ENCODE measurements at places on chromosomes 13 and 19.

DNA sequence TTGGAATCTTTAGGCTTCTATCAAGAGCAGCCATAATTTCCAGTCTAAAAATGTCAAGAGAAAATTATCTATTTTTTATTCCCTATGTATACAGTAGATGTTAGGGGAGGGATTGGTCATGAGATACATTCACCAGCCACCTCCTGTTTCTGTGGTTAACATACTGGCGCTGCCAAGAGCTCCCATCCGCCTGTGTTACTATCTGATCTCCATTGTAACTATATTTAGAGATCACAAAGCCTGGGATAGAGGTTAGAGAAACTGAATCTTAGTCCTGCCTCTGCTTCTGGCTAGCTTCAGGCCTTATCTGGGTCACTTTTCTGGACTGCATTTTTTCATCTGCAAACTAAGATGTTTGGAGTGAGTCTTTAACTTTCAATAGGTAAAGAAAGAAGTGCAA is 46.3 kb downstream of the POLR1D start:
- DNase-seq, result no peak

- DNase-seq, result no peak
These were observed 55.7 kb upstream of the PTPRS start for GRCh38 chr19:5396096-5396939.

GRCh38 chr19:3606690-3607289 is at the start of gene TBXA2R:
TSS of gene TBXA2R (minus strand) at chr19:3606875. CDS start at chr19:3600634, 6,241 bp downstream.
- peak; percentile 55 for DNase-seq

- DNase-seq, result no peak
These were observed 42.9 kb downstream of the C13orf46 start for GRCh38 chr13:113930671-113931637.

GRCh38 chr19:22331521-22331920 is 45.3 kb downstream of the ZNF729 start:
- no peak for DNase-seq

DNA sequence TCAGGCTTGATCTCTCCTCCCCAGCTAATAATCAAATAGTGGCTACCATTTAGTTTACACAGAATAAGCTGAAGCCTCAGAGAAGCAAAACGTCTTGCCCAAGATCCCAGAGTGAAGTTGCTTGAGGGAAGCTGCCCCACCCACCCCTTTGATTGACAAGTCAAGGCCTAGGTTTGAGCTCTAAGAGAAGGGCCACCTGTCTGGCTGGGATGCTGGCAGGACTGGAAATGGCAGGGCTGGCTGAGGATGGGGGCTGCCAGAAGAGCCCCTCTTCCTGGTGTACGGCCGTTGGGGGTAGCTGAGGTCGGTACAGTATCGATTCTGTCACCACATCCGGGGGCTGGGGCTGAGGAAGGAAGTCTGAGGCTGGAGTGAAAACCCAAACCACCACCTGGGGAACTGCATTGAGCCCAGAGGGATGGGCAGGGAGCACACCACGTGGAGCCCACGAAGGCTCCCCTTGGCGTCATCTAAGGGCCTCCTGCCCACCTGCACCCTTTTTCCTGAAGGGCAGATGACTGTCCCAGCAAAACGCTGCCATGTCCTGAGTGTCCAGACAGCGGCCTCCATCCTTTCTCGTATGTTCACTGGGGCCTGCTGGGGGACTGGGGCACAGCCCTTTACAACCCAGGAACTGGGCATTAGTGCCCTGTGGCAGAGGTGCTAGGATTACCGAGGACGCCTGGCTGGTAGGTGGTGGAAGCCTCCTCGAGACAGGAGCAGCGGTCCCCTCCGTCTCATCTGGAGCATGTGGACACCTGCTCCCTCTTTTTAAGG is 1.4 kb upstream of the PRKD2 start:
- DNase-seq, result no peak

DNA sequence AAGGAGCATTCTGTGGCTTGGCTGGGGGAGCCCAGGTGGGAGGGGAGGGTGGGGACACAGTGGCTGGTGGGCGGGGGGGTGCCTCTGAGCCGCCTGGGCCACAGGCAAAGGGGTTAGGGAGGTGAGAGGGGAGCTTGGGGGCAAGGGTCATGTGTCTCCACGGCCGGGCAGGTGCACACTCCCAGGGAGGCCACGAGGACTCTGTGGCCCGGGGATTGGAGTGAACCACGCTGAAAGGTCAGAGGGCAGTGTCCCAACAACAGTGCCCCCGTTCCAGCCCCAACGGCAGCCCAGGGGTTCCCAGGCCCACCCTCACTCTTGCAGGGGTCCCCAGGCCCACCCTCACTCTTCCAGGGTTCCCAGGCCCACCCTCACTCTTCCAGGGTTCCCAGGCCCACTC is 9.6 kb downstream of the C2CD4C start:
- no peak for DNase-seq

DNA sequence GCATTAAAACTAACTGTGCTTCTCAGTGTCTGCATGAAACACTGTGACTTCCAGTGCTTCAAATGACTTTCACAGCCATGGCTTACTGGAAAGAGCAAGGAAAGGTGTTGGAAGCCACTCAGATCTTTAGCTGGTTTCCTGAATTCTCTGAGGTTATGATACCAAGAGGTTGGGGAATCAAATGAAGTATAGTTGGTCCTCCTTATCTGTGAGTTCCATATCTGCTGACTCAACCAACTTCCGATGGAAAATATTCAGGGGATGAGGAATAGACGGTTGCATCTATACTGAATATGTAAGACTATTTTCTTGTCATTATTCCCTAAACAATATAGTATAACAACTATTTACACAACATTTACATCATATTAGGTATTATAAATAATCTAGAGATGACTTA is 32.4 kb downstream of the EPSTI1 start:
- no peak for DNase-seq

GRCh38 chr13:90867336-90867683 is 480.2 kb upstream of the MIR17HG start:
- DNase-seq, result peak; percentile 61

GRCh38 chr19:18807861-18808331 is 16.8 kb upstream of the COMP start:
- DNase-seq, result no peak

- DNase-seq, result no peak
These were observed 50.5 kb downstream of the SLITRK1 start for GRCh38 chr13:83831796-83832195.

GRCh38 chr13:30832845-30833332 is 73.2 kb upstream of the MEDAG start:
- DNase-seq, result peak; percentile 4

GRCh38 chr13:52085421-52085820 is 43.5 kb downstream of the NEK5 start:
- no peak for DNase-seq

DNA sequence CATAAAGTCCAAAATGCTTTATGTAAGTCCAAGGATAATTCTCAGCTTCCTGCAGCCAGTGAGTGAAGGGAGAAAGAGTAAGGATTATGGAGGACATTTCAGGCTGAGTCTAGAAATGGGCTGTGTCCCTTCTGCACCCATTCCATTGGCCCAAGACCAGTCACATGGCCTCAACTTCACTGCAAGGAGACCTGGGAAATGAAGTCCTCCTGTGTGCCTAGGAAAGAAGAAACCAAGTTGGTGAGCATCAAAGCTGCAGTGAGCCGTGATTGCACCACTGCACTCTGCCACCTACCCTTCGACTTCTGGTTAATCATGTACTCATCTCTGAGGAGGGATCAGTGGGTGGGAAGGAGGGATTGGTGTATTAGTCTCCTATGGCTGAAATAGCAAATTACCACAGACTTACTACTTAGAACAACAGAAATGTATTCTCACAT is 3.6 kb upstream of the CD37 start:
- DNase-seq, result peak; percentile 25

- DNase-seq, result no peak
These were observed 79.0 kb downstream of the INSR start for GRCh38 chr19:7215176-7215575.

- DNase-seq, result peak; percentile 14
These were observed 1581.3 kb downstream of the EFNB2 start for GRCh38 chr13:104954210-104954609.

DNA sequence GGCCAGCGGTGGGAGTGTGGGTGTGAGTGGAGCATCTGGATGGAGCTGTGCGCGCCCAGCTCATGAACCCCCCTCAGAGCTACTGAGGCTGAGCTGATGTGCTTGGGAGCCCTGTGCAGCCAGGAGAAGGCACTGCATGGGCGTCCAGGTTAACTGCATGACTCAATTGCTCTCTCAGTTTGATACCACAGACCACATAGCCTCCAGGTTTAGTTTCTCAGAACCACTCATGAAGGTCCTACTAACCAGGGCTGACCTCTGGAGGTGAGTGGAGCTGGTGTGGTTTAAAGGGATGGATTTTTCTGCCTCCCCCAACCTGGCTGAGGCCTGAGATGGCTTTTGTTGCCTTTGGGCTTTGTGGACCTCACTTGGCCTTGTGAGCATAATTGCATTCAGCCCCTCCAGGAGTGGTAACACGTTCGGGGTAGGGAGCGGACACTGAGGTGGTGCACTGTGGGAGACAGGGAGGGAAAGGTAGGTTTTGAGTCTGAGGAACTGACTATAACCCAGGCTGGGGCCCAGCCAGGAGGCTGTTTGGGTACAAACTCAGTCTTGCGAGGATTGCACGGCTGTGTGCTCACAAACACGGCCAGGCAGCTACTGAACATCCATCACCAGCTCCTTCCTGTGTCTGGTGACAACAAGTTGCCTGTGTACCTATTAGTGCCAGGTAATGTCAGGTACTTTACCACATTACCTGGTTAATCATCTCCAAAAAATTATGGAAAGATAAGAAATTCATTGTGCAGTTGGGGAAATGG is 97.5 kb downstream of the RGCC start:
- no peak for DNase-seq

GRCh38 chr13:114065926-114066774 is 66.3 kb downstream of the RASA3 start:
- no peak for DNase-seq

- DNase-seq, result no peak
These were observed 762.5 kb upstream of the ARGLU1 start for GRCh38 chr13:107330484-107330883.

GRCh38 chr13:25902891-25903341 is 148.9 kb downstream of the SHISA2 start:
- no peak for DNase-seq

GRCh38 chr19:19542507-19542906 is 4.4 kb downstream of the CILP2 start:
- DNase-seq, result no peak

DNA sequence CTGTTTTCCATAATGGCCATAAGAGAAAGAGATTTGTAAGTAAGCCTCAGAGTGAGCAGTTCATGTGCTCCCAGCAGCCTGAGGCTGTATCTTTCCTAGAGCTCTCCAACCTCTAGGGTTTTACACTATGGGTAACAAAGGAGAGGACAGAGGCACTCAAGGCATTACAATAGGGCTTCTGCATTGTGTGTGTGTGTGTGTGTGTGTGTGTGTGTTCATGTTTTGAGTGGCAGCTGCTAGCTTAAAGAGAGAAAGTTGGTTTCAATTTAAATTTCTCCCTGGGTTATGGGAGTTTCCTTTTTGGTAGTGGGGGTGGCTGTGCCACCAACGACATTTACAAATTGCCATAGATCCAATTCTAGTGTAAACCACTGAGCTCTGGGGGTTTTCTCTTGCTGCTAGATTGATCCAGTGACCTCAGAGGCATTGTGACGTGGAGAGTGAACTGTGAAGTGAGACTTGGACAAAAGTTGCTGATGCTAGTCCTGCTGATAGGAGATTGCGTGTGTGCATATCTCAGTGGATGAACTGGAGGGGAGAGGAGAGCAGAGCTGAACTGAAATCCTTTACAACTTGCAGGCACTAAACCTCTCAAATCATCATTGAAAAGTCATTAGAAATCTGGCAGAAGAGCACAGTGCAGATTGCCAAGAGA is 67.2 kb upstream of the OLFM4 start:
- DNase-seq, result no peak

- no peak for DNase-seq
These were observed 5.9 kb downstream of the MAST1 start for GRCh38 chr19:12843999-12844732.

DNA sequence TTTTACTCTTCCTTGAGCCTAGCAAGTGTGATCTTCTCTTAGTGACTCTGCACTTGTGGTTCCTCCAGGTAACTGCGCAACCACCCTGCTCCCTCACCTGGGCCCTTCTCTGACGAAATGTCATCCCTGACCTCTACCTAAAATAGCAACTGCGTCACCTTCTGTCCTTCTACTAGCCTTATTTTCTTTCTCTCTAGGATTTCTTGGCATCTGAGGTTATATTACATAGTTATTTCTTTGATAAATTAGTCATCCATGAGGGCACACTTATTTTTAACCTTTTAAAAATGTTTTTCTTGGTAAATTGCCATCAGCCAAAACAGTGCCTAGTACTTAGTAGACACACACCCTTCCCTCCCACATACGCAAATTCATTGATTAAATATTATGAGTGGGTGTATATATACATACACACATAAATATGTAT is 355.5 kb downstream of the ENOX1 start:
- no peak for DNase-seq

DNA sequence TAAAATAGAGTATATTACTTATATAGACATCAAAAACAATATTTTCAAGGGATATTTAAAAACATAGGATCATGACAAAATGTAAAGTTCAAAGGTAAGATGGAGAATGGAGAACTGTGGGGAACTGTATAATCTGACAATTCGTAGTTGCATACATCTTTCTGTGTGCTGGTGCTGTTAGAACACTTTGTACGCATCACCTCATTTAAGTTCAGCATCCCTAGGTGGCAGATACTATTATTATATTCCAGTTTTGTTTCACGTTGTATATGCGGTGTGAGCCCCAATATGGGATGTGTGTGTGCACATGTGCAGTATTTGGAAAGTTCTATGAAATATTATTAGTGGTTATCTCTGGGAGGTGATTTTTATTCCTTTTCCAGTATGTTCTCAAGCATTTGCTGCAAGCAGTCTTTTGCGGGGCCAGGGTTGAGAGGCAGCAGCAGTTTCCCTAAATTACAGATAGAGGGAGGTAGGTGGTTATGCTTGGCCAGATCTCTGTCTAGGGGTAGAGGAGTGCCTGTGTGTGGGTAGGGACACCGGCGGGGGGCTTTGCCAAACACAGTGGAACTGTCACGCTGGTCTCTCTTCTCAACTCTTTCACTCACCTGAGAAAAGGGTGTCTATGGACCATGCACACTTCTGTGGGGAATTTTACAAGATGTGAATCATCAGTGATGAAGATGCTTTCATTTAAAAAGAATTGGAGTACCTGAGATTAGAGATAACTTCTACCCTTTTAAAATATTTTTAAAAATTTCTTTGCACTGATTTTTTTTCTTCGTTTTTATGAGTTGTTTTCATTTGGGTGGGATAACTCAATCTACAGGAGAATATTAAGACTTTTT is 55.6 kb upstream of the ALOX5AP start:
- DNase-seq, result no peak

DNA sequence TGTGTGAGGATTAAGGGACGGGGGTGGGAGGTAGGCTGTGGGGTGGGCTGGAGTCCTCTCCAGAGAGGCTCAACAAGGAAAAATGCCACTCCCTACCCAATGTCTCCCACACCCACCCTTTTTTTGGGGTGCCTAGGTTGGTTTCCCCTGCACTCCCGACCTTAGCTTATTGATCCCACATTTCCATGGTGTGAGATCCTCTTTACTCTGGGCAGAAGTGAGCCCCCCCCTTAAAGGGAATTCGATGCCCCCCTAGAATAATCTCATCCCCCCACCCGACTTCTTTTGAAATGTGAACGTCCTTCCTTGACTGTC is 5.5 kb downstream of the FOSB start:
- DNase-seq, result no peak

Data from NCI-H460 (cell line).